Psoas muscle (tissue), 8 donors: ENCODE measurements at places on chromosomes 2 and 18. TPM values are rescaled to one million over a fixed set of nuclear protein-coding genes. Genes with fewer than 3 reads are reported as not detected.

DNA sequence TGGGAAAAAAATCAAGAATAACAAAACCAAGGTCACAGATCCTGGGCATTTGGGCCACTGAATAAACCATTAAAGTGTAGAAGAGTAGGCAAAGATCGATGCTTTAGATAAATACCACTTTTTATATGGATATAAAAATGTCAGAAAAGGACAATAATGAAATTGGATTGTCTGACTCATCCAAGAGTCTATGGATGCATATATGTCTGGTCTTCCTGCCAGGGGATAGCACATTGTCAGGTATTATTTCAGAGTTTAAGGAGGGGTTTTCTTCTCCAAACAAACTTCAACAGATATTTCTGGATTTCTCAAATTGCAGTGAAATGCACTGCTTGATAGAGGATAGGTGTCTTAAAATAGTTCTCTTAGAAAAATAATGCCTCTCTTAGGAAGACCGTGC, 466.7 kb downstream of the THSD7B start:
- no peak for DNase-seq

DNA sequence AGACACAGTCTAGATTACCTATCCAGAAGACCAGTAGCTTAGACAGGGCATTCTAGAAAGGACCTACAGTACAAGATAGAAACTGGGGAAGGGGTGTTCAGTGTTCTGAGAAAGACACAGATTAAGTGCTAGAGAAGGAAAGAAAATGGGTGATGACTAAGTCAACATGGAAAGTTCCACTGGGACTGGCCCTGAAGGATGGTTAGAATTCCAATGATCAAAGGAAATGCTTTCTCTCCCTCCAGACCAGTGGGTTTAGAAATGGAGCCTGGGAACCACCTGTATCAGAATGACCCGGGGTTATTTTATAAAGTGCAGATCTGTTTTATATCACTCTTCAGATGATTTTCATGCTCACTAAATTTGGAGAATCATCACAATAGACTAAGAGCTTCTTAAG, 5.8 kb upstream of the COLEC12 start:
- no peak for DNase-seq

DNA sequence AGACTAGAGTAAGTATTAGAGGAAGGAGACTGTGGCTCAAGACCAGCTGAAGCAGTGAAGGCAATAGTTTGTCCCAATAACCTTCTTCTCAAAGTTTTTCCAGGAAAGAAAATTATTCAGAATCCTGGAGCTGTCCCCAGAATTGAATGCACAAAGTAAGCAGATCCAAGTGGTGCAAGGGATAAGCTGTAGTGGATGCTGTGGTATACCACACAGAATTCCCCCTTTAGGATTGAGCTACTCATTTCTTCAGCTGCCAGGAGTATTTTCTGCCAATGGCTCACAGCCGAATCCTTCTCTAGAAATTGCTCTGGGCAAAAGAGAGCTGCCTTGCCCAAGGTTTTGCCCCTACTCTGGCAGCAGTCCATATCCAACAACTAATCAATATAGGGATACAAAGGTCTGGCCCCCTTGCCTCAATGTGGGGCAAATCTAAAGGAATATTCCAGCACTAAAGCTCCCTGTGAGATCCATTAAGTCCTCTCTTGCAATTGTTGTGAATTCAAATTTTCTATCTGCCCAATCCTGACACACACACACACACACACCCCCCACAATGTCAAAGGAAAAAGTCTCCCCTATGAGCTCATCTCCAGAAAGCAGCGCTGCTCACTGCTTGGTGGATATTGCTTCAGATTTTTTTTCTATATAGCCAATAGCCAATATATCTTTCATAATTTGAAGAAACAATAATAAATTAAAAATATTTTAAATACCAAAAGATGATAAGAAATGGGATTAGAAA, 18.4 kb upstream of the TCF7L1 start:
- DNase-seq, result no peak

DNA sequence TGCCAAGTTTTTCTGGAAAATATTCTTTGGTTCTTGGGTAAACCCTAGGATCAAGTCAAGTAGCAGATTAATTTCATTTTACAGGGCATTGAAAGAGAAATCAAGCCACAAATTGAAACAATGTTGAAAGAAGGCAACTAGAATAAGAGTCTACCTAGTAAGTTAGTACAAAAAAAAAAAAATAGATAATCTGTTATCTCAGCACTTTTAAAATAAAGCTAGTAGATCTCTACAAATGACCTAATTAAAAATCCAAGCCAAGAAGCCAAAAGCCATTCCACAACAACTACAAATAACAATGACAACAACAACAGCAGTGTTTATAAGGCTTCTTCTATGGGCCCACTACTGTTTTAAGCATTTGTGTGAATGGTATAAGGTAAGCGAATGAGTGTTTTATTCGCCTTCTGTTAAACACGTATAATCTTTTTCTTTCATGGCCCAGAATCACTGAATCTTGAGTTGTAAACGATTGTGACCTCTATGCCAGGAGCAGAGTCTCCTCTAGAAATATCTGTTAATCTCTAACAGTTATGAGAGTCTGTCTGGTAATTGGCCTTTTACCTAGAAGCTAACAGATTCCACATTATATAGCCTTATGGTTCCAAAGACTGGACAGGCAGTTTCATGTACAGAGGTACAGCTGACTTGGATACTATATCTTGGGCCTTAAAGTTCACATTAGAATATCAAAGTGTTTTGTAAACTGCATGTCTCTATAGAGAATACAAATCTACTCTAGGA, 28.6 kb upstream of the CUL3 start:
- no peak for DNase-seq

DNA sequence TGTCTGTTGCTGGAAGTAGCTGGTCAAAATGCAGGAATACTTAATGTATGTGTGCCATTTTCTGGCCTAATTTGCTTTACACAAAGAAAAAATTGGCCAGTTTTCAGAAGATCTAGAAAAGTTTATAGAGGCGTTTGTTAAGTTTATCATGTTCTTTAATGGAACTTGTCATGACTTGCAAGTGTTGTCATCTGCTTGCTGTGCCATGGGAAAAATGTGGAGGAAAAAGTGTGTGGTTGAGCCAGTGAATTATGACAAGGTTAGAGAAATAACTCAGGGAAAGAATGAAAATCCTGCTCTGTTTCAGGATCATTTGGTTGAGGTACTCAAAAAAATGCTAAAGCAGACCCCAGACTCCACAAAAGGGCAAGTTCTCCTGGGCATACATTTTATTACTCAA, 301.6 kb upstream of the CDH2 start:
- DNase-seq, result no peak

- no peak for DNase-seq
These were observed 8.7 kb upstream of the AAK1 start for GRCh38 chr2:69652206-69652605.

DNA sequence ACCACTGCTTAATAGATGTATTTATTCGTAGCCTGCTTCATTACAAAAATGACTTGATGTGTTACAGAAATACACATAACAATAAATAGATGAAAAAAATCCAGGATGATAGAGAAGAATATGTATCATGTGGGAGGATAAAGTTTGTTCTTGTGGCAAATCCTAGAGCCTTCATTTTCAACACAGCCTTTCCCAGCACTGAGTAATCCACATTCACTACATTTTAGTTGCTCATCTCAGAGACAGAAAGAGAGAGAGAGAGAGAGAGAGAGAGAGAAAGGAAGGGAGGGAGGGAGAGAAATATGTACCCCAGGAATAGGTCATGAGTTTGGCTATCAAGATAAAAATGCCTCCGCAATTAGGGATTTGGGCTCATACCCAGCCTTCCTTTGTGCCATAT, 144.3 kb downstream of the RBMS1 start:
- DNase-seq, result no peak

Gene CNDP1
- total RNA-seq, result not detected

Gene G6PC2
- total RNA-seq, result not detected

Gene TTC21B
- 10.6 TPM for total RNA-seq

Gene TUBA4B
- not detected for total RNA-seq

Gene KIF3C
- 3.3 TPM for total RNA-seq

Gene CPS1
- total RNA-seq, result 0.91 TPM

Gene DSG4
- not detected for total RNA-seq

Gene ITM2C
- total RNA-seq, result 9.0 TPM
